ENCODE measurements at places on chromosomes 2 and 18.

DNA sequence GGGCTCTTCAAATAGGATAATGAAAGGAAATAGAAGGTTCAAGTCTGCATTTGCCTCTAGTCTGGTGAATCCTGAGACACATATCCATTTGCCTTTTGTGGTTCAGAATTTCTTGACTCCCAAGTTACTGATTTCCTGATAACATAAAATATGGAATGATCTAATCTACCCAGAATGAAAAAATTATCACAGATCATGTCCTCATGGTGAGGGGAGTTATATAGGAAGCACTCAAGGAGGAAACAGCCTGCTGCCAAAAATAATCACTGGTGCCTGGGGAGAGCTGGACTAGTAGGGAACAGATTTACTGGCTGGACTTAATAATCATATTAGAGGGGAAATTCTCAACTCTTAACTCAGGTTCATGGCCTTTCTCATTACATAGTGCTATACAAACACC is 95.5 kb upstream of the STK17B start:
- DNase-seq = no peak

DNA sequence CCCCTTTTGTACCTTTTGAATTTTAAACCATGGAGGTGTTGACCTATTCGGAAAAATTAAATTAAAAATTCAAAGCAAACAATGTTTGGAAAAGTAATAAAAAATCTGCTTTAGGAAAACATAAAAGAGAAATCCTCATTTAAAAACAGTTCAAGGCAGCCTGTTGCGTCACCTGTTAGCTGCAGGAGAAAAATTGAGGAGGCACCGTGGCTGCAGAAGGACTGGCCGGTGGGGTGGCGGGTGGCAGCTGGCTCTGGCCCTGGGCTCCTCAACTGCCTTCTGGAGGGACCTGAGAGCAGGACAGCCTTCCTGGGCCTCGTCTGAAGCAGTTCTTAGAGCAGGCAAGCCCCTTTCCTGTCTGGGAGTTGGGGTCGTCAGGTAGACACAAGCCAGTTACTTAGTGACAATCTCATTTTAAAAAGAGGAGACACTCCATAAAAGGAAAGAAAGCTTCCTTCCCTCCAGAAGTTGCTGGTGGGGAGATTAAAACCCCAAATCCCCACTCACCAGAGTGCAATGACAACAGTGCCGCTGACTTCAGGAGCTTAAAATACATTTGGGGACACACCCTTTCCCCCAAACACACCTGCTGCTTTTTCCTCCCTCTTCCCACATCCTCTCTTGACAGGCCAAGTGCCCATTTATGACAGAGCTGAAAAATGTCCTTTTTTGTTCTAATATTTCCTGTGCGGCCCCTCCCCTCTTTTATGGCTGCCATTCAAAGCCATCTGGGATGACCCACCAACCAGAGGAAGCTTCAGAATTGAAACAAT is 9.7 kb downstream of the ZBTB7C start:
- no peak for DNase-seq

- DNase-seq = peak; percentile 12
These were observed 11.3 kb downstream of the TMEM247 start for GRCh38 chr2:46490521-46491141.

DNA sequence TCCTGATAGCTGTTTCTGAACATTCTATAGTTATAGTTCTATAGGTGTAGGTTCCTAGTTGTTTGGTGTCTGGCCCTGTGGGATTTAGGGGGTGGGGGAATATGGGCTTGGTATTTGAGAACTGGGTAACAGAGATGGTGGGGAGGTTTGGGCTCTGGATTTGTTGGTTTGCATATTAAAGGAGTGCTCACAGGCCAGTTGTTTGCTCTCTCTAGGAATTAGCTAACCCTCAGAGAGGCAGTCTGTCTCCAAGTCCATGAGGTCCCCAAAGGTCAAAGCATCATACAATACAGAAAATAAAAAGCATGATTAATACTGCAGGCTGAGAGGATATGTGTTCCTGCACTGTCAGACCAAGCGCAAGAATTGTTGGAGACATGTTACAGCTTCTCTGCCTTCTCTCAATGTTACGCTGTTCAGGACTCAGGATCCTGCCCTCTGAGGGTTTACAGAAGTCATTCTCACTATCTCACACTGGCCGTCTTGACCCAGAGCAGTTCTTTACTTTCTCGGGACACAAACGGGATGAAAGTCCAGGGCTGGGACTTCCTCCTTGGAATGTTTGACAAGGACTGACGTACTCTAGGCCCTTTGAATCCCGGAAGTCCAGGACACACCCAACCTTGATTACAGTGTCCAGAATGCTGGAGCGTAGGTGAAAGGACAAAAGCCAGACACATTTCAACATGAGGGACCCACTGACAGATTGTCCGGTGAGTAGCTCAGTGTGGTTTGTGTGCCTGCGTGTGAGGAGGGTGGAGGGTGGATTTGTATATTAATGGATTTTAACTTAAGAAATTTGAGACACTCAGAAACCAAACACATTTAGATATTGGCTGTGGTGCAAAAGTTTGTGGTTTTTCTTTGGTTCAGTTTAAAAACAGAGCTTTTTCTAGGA is at the start of gene NOSTRIN:
Gene NOSTRIN, plus strand, starts transcription at position 677 of the 898 bp plus-strand sequence. Its CDS starts 10 bp downstream, at position 687.
- DNase-seq = no peak

DNA sequence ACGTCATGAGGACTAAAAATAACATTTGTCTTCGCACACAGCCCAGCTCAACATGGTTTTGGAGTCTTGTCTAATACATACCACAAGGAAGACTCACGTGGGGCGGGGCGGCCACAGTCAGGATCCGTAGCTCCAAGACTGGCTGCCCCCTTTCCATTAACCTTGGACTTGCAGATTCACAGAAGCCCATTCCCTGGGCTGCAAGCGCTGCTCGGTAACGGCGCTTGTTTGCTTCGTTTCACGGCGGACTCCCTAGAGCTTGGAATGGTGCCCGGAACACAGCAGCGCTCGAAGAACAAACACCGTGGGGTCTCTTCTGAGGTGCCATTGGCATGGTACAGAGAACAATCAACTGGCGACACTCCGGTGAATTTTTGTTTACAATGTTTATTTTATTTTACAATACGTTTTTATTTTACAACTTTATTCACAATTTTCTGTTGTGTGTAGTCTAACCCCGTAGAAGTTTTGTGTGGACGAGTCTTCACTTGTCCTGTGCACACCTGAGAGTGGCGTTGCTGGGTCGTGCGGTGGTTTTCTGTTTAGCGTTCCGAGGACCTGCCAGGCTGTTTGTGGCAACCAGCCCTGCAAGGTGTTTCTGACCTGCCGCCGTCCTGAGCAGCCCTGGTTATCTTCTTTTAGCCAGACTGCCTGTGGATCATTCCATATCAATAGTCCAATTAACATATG is 126.5 kb downstream of the GALR1 start:
- no peak for DNase-seq

GRCh38 chr2:222864296-222864695 is 3.5 kb downstream of the ACSL3 start:
- no peak for DNase-seq

- no peak for DNase-seq
These were observed 34.1 kb upstream of the FAP start for GRCh38 chr2:162277381-162277780.

- no peak for DNase-seq
These were observed 927.3 kb upstream of the ACVR2A start for GRCh38 chr2:146917431-146918042.
